Activated naive CD8-positive, alpha-beta T cell treated with anti-CD3 and anti-CD28 coated beads, Interleukin-2, amount 50 U/mL, for 24 hours (primary cell): ENCODE measurements at places on chromosomes 16 and 17.

- DNase-seq = peak; percentile 67
Measured at GRCh38 chr16:79628501-79628975, 28.0 kb upstream of the MAF start.

- no peak for DNase-seq
Measured at GRCh38 chr16:78936060-78936459, 664.5 kb downstream of the MAF start.

DNA sequence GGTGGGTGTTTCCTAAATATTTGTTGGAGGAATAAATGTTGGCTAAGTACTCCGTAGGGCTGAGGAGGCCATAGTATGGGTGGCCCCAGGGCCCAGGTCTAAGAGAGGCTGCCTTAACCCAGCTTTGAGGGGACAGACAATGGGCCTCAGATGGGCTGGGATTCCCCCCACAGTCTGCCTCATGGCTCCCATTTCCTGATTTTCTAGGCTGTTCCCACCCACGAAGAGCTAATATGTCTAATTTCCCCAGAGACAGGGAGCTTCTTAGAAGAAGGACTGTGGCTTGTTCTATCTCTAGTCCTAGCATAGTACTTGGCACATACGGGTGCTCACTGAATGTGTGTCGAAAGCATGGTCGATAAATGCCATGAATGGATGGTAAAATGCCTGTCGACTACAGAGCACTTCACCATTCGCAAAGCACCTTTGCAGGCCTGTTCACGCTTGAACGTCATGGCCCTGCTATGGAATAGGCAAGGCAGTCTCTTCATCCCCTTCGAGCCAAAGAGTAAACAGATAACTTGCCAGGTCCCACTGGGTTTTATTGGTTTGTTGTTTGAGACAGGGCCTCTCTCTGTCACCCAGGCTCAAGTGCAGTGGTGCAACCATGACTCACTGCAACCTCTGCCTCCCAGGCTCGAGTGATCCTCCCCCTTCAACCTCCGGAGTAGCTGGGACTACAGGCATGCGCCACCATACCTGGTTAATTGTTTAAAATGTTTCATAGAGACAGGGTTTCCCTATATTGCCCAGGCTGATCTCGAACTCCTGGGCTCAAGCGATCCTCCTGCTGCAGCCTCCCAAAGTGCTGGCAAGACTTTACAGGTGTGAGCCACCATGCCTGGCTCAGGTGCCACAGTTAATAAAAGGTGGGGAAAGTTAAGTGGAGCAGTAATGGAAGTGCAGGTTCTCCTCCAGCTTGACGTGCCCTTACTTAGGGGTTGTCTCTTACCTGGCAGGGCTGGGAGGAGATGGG lies 9.7 kb downstream of the CHAD start:
- no peak for DNase-seq

- DNase-seq = no peak
Measured at GRCh38 chr16:80122115-80122514, 418.7 kb upstream of the DYNLRB2 start.

DNA sequence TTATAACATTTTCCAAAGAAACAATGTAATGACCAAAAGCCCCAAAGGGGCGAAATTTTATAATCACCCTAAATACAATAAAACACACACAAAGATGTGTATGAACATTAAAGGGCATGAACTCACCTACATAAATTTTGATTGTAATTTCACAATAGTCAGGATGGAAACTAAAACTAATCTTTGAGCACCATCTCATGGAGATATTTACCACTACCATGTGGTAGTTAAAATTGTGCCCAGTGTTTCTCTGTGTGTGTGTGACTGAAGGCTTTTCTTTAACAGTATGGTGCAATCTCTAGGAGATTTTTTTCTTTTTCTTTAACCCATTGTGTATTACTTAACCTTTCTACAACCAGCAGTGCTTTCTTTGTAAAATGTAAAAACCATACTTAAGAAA lies 19.7 kb upstream of the MEIOC start:
- no peak for DNase-seq

- no peak for DNase-seq
Measured at GRCh38 chr16:13077816-13078215, 176.4 kb downstream of the SHISA9 start.

DNA sequence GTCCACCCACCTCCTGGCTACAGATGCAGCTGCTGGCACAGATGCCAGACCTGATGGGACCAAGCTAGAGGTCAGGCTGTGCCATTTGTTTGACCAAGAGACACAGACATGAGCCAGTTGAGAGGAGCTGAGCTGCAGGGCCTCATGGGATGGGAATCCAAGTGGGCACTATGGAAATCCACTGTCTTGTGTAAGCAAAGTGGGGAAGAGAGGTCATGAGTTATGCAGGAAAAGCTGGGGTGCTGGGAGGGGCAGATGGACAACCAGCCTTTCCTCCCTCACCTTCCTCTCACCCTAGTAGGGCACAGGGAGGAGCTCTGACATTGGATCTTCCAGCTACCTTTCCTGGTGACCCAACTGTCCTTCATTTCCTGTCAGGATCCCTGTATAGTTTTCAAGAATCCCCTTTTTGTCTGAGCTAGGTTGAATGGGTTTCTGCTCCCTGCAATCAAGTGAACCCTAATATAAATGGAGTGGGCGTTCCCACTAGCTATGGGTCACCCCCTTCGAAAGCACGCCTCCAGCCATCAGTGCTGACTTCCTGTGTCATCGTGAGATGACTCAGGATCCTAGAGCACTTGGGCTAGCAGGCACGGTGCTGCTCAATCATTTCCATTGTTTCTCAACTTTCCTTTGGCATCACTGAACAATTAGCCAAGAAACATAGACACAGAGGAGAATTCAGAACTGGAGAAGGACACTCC lies 13.6 kb downstream of the ATPAF2 start:
- peak; percentile 26 for DNase-seq

DNA sequence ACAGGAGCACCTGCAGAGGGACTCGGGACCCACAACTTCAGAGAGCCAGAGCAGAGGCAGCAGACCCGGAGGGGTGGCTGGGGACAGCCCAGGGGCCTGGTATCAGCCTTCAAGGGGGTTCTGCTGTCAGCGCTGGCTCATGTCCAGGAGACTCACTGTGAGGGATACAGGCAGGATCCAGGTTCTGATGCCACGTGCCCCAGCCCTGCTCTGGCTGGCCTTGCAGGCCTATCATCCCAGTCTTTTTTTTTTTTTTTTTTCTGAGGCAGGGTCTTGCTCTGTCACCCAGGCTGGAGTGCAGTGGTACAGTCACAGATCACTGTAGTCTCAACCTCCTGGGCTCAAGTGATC lies 9.0 kb upstream of the MTSS2 start:
- DNase-seq = no peak

- no peak for DNase-seq
Measured at GRCh38 chr17:850851-851763, 69.0 kb downstream of the MRM3 start.

DNA sequence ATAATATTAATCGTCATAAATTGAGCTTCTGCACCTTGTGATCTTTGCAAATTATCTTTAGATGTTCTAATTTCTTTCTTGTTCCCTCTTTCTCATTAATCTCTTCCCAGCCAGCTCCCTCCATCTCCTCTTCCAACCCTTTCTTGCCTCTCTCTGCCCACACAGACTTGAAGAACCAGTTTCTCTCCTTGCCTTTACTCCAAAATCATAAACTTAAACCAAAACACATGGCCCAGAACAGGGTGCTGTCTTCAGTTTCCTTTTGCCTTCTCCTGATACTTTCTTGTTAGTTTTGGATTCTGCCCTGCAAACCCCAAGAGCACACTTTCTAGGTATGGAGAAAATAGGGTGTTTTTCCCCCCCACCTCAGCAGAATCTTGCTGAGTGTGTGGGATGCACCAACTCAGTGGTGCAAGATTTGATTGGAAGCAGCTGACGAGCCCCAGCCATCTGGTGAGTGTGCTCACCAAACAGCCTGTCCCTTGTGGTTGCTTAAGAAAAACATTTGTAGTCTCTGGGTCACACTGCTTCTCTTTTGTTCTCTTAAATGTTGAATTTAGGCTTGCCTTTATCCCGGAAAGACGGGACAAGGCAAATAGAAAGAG lies 175.8 kb upstream of the MAF start:
- no peak for DNase-seq

- DNase-seq = no peak
Measured at GRCh38 chr16:64830653-64831052, 291.2 kb downstream of the CDH11 start.

GRCh38 chr16:16003719-16004313 lies 54.4 kb downstream of the ABCC1 start:
- DNase-seq = no peak

DNA sequence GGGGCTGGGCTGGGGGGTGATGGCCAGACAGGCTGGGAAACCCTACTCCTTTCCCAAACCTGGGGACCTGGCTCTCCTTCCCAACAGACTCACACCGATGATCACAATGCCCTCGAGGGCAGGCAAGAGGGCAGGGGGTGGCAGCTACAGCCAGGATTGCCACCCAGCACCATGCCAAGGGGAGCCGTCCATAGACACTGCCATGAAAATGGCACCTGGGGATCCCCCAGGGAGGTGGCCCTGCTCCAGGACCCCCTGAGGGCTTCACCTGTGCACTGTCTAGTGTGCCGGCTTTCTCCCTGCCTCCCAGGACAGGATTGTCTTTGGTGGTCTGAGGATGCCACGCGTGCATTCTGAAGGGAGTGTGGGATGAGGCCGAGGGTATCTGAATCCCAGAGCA lies 24.6 kb downstream of the RPH3AL start:
- DNase-seq = no peak
